Head of caudate nucleus (tissue), 42 donors: ENCODE measurements at places on chromosomes 12 and 14.
A peak's percentile ranks its signal among the peaks of the same experiment; 100 is the strongest.

- DNase-seq = no peak
These were observed 568 bp upstream of the BCL11B start for GRCh38 chr14:99272632-99272898.

- DNase-seq = no peak
These were observed 46.5 kb downstream of the ELK3 start for GRCh38 chr12:96240656-96241055.

GRCh38 chr14:54488318-54488645 lies 498 bp downstream of the GMFB start:
- no peak for DNase-seq

- peak; percentile 61 for DNase-seq
These were observed 15.0 kb upstream of the FOXG1 start for GRCh38 chr14:28751467-28752058.

DNA sequence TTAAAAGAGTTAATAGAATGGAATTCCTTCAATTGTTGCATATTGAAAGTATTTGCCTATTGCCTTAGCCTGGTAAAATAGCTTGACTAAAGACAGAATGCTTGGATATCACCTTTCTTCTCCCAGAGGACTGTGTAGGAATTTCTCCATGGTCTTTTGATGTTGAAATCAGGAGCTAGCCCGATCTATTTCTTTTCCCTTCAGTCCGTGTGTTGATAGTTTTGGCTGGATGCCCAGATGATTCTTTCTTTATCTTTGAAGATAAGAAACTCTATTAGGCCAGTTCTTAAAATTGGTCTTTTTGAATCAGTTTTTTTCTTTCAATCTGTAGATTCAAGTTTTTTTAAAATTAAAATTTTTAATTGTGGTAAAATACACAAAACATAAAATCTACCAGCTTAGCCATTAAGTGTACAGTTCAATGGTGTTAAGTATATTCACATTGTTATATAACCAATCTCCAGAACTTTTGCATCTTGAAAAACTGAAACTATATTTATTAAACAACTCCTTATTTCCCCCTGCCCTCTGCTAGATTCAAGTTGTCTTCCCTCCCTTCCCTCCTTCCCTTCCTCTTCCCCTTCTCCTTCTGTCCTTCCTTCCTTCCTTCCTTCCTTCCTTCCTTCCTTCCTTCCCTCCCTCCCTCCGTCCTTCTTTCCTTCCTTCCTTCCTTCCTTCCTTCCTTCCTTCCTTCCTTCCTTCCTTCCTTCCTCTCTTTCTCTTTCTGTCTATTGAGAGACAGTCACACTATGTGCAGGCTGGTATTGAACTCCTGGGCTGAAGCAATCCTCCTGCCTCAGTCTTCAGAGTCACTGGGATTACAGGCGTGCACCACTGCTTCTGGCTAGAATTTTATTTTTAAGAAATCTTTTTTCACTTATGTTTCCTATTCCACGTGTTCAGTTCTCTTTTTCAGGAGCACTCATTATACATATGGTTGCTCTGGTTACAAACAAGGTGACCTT lies 10.1 kb downstream of the LACRT start:
- no peak for DNase-seq

DNA sequence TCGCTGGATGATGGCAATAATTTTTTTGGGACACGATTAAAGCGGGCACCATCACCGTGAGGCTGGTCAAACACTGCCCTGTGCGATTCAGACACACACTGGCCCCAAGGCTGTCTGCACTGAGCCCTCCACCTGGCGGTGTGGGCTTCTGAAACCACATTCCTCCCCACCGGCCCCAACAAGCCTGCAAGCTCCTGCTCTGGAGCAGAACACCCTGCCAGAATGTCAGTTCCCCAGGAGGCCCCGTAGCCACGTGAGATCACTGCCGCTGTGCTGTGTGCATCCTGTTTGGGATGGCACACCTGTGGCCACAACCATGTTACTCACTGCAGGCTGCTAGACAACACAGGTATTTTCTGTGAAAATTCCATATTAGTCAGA lies 7.9 kb downstream of the GSC start:
- DNase-seq = no peak

- no peak for DNase-seq
These were observed 22.2 kb upstream of the PRMT8 start for GRCh38 chr12:3468836-3469235.

DNA sequence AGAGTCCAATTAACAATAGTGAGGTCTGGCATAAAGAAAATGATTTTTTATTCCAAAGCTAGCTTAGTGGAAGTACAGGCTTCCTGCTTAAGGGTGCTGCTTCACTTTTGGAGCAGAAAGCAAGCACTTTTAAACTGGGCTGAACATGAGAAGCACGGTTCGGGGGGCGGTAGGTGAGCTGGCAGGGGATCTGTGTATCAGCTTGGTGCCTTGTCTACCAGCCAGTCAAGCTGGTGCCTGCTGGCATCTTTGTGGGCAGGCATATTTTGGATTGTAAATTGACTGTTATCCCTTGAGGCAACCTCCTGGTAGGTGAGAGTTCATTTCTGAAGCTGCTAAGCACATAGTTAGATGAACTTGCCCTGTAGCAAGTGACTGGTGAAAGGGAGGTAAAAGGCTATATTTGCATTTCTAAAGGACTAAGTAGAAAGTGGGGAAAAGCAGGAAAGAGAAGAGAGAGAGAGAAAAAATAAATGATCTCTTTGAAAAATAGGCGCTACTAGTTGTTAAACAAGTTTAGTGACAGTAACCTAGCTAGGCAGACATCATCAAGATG lies 121.1 kb upstream of the SYT10 start:
- no peak for DNase-seq

- no peak for DNase-seq
These were observed 56.9 kb downstream of the PARP11 start for GRCh38 chr12:3816266-3816665.

GRCh38 chr12:49698619-49699545 lies 8.3 kb downstream of the FMNL3 start:
- DNase-seq = no peak
